Mammary epithelial cell (primary cell): ENCODE measurements at places on chromosomes 2 and 18.

- peak; percentile 46 for DNase-seq
Measured at GRCh38 chr2:15940661-15941480, 521 bp downstream of the MYCN start.

- peak; percentile 84 for DNase-seq
Measured at GRCh38 chr2:164620873-164621763, at the start of gene GRB14. TSS of gene GRB14 (minus strand) at chr2:164621482. CDS start at chr2:164621309, 173 bp downstream.

- DNase-seq = no peak
Measured at GRCh38 chr2:43593254-43593653, 2.6 kb downstream of the THADA start.

- no peak for DNase-seq
Measured at GRCh38 chr2:7837237-7837760, 844.6 kb upstream of the ID2 start.

DNA sequence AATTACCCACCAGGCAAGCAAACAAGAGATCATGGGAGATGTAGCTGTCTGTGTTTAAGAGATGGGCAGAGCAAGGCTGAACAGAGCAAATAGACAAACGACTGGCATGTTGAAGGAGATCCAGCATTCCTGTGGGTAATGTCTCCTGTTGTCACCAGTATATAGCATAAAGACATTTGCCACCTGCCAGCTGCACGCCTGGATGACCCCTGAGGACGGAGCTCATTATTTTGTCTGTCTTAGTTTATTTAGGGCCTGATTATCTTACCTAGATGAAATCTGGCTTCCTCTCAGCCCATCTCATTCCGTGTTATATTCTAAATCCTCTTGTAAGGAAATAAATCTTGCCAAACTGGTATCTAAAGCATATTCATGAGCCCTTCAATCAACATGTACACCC, 510.3 kb upstream of the LINC00305 start:
- no peak for DNase-seq

GRCh38 chr2:35082072-35082471, 1273.5 kb upstream of the CRIM1 start:
- DNase-seq = no peak

DNA sequence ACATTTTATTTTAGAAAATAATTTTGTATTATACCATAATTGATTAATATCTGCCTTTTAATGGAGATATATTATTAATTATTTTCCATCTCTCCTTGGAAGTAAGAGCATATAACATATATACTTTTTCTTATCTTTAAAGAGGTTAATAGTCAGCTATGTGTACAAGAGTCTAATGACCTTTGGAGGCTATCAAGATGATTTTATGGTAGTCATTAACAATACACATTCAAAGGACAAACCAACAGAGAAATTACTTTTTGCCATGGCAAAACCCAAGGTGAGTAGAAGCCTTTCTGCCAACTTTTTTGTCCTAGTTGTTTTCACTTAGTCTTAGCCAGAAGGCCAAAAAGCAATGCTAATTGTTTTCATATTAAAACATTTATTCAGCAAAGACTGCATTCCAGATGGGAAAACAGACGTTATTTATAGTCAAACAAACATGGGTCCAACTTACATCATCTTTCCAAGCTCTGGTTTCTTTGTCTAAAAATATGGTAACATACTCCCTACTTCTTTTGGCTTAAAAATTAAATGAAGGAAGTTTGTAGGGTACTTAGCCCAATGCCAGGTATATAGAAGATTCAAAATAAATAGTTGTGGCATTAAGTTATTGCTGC, 9.6 kb upstream of the DYNC2LI1 start:
- no peak for DNase-seq

DNA sequence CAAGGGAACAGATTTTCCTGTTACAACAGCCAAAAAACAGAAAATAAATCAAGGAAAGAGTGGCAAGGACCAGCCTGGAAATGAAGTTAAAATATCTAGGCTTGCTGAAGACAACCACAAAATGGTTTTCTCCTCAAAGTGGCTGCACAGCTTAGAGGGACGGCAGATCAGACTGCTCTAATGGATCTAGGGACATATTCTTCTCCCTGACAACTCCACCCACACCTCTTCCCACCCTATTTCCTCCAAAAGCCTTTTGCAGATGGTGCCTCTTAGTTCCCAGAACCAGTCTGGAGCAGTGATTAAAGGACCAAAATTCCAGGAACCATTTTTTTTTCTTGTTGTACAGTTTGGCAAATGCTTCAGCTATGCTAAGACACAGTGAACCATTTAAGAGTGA, 220.2 kb upstream of the SIX2 start:
- no peak for DNase-seq
